ENCODE measurements at places on chromosomes 2 and 18.

DNA sequence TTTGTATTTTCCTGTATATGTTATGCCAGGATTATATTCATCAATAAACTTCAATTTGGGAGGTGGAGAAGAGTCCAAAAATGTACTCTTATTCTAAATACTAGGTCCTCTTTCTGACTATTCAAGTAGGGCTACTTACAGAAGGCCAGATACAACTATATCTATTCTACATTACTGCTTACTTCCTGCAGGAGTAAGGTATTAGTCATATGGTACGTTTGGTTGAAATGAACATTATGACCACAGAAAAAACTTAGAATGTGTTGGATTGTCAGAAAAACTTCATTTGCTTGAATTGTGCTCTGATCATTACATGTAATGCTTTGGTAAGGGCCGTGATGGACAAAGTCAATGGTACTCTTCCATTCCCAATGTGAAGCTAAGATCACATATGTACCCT, 35.0 kb downstream of the STAT4 start:
- DNase-seq = no peak

- DNase-seq = no peak
These were observed 98.0 kb downstream of the ADCYAP1 start for GRCh38 chr18:1002653-1003178.

GRCh38 chr2:103880081-103880834, 973.7 kb upstream of the POU3F3 start:
- DNase-seq = no peak

- no peak for DNase-seq
These were observed 312.7 kb downstream of the HRH4 start for GRCh38 chr18:24773101-24773500.

GRCh38 chr2:120793682-120794403, 58.2 kb downstream of the GLI2 start:
- DNase-seq = no peak

- no peak for DNase-seq
These were observed 16.4 kb upstream of the CD28 start for GRCh38 chr2:203690117-203690431.

- no peak for DNase-seq
These were observed 51.9 kb downstream of the REEP1 start for GRCh38 chr2:86285571-86285970.

DNA sequence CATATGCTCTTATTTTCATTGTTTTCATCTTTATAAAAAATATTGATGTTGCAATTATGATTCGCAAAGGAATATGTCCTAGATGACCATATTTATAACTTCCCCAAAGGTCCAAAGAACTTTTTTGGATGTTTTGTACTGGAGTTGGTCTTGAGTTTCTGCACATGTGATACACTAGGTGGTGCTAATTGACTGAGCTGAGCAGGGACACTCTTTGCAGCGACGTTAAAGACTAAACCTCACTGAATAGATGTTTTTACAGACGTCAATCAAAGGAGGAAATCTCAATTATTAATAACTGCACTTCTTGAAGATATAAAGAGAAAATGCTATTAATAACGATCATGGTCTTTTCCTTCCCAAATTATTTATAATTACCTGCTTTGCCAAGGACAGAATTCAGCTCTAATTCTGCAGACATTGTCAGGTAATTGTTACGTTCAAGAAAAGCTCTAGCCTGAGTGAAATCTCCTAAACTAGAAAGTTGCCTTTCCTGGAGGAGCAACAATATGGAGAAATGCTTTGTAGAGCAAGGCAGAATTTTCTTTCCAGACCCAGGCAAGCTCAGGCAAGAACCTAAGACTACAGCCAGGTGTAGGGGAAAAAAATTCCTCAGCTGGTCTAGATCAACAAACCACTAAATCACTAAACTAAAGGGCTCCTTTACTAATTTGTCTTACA, 119.3 kb upstream of the RBBP8 start:
- DNase-seq = no peak

DNA sequence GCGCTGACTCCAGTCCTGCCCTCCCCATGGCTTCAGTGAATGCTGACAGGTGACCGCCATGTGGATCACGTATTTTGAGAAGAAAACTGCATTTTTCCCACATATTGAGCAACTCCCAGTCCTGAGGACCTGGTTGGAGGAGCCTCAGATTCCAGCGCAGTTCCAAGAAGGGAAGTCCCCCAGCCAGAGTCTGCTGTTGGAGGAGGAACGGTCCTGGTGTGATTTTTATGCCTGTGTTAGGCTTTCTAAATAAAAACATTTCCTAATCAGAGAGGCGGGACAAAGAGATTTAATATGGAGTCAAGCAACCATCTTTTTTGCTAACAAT, 32.3 kb upstream of the COL6A3 start:
- DNase-seq = no peak

GRCh38 chr2:62660582-62661262, 44.8 kb upstream of the EHBP1 start:
- peak; percentile 59 for DNase-seq

- DNase-seq = no peak
These were observed 2.9 kb downstream of the ZFAND2B start for GRCh38 chr2:219209236-219210195.

GRCh38 chr2:28391564-28392296, 928 bp upstream of the FOSL2 start:
- DNase-seq = peak; percentile 67

- DNase-seq = no peak
These were observed 120.2 kb downstream of the TSN start for GRCh38 chr2:121875585-121876185.

- no peak for DNase-seq
These were observed 190.7 kb upstream of the ACAA2 start for GRCh38 chr18:50004013-50004412.

DNA sequence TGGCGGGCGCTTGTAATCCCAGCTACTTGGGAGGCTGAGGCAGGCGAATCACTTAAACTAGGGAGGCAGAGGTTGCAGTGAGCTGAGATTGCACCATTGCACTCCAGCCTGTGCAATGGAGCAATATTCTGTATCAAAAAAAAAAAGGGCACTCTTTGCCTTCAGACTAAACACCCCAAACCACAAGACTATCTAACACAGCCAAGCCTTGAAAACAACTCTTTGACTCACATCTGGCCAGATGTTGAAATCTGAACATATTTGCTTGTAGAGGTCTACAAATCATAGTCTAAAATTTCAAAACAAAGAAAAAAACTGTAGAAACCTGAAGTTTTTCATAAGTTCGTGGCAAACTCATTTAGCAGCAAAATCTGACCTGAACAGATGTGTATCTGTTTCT, 94.9 kb downstream of the FAM161A start:
- peak; percentile 88 for DNase-seq

GRCh38 chr2:42359304-42359964, 1.6 kb downstream of the COX7A2L start:
- DNase-seq = no peak

DNA sequence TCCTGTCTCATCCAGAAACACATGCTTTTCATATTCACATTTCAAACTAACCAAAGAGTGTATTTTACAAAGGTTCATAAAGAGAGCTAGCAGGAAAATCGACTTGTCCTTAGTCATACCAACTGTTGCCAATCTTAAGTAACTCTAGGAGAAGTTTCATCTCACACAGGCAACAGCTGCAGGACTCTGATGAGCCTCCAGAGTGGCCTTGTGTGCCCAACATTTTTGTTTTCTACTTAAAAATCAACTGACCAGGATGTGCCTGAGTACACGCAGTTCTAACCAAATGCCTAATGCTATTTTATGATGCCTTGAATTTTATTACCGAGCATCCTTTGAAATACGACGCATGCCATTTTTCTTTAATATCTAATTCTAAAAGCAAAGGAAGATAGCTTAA, 595.9 kb upstream of the LRRTM4 start:
- no peak for DNase-seq

Data from AG04450 (cell line).